Femur (tissue), 1 donor: ENCODE measurements at places on chromosomes 3 and 15.

- DNase-seq, result no peak
Observed at GRCh38 chr3:32278714-32279113, 40.2 kb downstream of the CMTM8 start.

GRCh38 chr3:71432044-71432975 is 151.2 kb downstream of the FOXP1 start:
- DNase-seq, result no peak

GRCh38 chr3:158100681-158101080 is 5.5 kb downstream of the SHOX2 start:
- no peak for DNase-seq

DNA sequence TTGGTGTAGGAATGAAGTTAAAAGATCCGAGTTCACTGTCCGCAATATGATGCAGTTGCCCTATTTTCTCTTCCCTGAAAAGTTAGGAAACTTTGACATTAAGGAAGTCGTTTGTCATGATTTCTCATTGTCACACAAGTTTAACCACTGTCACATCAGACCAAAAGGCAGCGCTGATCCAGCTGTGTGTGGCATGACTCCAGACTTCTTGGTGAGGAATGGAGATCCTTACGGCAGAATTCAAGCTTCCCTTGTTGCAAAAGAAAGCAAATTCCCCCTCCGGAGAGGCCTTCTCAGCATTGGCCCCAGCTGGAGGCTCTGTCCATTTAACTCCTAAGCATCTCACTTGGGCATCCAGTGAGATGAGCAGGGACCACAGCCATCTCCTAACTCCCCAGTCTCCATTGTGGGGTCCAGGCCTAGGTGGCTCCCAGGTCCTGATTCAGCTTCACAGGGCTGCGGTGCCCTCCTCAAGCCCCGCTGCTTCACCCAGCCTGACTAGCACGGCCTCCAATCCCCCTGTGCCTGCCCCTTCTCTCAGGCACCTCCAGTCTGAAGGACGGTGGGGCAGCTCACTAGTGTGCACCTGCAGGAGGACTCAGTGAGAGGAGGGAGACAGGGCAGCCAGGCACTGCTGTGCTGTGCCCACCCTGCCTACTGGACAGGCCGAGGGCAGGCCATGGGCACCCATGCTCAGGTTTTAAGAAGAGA is 159.5 kb downstream of the CHSY1 start:
- no peak for DNase-seq
